ENCODE measurements at places on chromosomes 3 and 15.
A peak's percentile ranks its signal among the peaks of the same experiment; 100 is the strongest.

DNA sequence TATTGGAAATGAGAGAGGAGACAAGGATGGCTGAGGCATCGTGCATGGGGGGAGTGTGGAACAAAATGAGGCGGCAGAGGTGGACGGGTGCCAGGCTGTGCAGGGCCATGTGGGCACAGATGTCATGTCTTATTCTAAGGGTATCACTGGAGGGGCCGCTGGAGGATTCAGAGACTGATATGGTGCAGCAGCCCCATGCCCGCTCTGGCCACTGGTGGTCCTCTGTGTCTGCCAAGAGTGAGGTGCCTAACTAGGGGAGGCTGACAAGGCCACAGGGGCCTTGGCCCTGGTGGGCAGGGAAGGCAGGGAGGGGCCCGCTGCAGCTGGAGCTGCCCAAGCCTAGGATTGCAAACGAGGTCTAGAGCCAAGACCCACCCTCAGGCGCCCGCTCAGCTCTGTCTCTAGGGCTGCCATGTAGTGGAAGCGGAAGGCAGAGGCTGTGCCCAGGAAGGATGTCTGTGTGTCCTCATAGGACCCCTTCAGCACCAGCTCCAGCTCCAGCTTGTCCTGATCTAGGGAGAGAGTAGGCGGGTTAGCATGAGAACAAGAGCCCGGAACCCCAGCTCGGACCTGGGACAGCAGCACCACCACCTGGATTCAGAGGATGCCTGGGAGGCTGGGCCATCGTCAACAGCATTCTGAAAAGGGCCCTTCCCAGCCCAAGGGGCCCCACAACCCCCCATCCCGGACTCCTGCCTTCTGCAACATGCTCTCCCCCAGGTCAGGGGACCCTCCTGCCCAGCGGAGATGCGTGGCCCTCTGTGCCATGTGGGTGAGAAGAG lies 11.3 kb downstream of the PLA2G4D start:
- no peak for DNase-seq

GRCh38 chr3:131630807-131631206 lies 128.0 kb upstream of the MRPL3 start:
- DNase-seq: no peak

GRCh38 chr3:63814237-63814636 lies 4.9 kb upstream of the C3orf49 start:
- no peak for DNase-seq

DNA sequence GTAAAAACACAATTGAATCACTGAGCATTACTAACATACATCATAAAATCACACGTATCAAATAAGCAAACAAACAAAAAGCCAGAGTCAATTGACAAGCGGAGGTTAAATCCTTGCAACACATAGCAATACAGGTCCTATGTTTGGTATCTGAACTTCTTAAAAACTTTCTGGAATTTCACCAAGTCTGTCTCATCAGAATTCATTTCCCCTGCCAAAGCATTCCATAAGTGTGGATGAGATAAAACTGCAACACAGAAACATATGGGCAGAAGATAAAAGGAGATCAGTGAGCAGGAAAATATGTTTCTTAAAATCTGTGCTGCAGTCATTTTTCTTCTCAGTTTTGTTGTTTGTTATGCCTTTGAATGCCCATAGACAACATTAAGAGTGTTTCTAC lies 1155.5 kb downstream of the TBL1XR1 start:
- DNase-seq: peak; percentile 73

DNA sequence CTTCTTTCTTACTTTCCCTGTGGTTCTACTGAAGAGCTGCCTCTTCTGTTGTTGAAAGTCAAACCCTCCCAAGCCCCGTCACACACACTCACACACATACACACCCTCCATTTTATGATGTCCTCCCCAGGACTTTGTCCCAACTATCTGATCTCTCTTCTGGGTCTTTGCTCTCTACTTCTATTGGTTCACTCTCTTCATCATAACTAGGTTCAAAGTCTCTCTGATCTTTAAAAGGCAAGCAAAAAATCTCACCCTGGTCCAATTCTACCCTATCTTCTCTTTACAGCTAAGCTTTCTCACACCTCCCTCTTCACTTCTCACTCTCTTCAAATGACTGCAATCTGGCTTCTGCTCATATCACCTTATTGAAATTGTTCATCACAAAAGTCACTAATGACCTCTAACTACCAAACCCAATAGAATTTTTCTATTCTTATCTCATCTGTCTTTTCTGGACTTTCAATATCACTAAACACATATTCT lies 34.8 kb downstream of the LRRFIP2 start:
- DNase-seq: no peak

- no peak for DNase-seq
Observed at GRCh38 chr3:138785951-138786350, 48.8 kb downstream of the PIK3CB start.

GRCh38 chr3:69290006-69290405 lies 95.9 kb downstream of the FRMD4B start:
- peak; percentile 6 for DNase-seq

- peak; percentile 69 for DNase-seq
Observed at GRCh38 chr15:56496635-56497034, 31.7 kb upstream of the MNS1 start.

DNA sequence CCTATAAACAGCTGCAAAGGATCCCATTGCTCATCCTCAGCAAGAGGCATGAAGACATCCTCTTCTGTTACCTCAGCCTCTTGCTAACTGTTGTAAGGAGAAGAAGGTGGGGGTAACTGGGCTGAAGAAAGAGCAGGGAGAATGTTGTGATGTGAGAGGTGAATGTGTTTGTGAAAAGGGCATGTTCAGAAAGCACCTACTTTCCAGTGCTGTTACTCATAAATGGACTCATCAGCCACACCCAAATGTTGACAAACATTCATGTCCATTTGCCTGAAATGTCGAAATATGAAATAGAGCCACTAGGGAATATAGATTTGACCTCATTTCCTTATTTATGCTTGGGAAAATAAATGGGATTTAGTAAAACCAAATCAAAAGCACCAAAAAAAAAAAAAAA lies 12.6 kb downstream of the SLC24A1 start:
- no peak for DNase-seq

GRCh38 chr15:96121086-96121920 lies 209.2 kb upstream of the NR2F2 start:
- peak; percentile 84 for DNase-seq

GRCh38 chr3:25396251-25396650 lies 31.8 kb upstream of the RARB start:
- DNase-seq: no peak

DNA sequence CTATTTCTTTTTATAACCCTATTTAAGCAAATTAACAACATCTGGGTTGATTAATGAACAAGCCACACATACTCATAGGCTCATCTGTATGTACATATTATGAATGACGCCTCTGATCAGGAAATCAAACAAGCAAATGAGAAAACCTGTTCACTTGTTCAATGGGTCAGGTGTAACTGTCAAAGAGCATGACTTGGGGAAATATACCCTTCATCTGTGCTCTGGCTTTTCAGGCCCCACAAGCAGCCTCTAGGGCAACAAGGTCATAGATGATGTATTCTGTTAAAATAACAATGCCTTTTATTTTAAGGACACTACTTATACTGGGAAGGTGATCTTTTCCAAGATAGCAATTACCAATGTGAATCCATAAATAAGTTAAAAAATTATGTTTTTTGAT lies 102.0 kb downstream of the RBMS3 start:
- no peak for DNase-seq
